ENCODE measurements at places on chromosomes 7 and 10. TPM values are rescaled to one million over a fixed set of nuclear protein-coding genes. Genes with fewer than 3 reads are reported as not detected.

DNA sequence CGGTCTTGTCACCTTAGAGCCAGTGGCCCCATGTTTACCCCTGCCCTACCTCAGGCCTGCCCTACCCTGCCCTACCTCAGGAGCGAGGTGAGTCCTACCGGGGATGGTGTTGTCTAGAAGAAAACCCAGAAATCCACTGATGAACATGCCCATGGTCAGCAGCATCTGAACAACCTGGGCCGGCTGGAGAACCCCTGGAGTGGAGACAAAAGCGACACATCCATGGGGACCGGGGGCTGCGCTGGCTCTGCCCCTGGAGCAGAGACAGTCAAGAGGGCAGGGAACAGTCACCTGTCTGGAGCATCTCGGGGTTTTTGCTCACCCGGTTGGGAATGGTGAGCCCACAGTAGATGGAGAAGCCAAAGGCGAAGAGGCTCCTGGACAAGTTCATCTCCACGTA is 36.3 kb downstream of the STRA8 start:
- no peak for DNase-seq

DNA sequence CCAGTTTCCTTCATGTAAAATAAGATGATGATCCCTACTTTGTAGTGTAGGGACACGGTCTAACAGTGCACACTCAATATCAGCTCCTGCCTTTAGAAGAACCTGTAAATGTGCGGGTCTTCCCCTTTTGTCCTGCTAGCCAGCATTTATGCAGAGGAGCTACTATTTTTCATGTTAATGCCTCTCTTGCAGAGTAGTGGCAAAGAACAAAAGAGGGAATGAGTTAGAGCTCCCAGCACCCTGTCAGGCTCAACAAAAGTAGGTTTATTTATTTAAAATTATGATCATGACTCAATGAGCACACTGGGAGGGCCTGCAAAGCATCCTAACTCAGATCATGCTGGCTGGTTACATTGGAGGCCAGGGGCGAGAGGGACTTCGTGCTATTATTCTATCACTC is 414.5 kb upstream of the COBL start:
- no peak for DNase-seq

The AQP1 gene
- polyA plus RNA-seq, result 81.6 TPM

GRCh38 chr7:106050002-106050745 is 61.9 kb downstream of the SYPL1 start:
- DNase-seq, result no peak

DNA sequence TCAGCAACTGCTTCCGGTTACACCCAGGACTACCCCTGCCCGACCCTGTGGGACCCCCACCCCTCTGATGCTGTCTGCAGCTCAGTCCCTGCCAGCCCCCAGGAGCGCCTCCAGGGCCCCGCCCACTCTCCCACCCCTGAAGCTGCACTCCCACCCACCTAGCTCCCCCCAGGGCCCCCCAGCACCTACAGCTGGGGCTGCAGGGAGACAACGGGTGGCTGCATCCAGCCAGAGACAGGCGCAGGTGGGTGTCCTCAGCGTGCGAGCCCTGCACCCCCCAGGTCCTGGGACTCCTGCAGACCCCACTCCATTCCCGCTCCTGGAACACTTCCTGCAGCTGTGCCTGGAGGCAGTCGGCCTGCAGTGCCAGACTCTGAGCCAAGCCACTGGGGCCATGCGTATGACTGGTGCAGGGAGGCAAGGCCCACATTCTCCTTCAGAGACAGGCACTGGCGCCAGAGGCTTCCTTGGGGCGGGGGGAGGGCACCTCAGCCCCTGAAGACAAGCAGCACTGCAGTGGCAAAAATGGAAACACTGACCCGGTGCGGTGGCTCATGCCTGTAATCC is 6.1 kb downstream of the CYP2W1 start:
- DNase-seq, result no peak

DNA sequence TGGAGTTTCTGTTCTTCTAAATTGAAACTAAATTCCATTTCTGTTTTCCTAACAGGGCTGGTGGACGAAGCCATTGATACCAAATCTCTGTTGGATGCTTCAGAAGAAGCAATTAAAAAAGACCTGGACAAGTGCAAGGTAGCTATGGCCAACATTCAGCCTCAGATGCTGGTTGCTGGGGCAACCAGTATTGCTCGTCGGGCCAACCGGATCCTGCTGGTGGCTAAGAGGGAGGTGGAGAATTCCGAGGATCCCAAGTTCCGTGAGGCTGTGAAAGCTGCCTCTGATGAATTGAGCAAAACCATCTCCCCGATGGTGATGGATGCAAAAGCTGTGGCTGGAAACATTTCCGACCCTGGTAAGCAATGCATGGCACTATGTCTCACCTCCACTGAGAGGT is 45.6 kb downstream of the AP3M1 start:
- no peak for DNase-seq

Data from large intestine (tissue), 12 donors.